Activated T-helper 1 cell treated with anti-CD3 and anti-CD28 coated beads, Interleukin-2, amount 50 U/mL, for 16 hours (primary cell): ENCODE measurements at places on chromosomes 6 and 20.

DNA sequence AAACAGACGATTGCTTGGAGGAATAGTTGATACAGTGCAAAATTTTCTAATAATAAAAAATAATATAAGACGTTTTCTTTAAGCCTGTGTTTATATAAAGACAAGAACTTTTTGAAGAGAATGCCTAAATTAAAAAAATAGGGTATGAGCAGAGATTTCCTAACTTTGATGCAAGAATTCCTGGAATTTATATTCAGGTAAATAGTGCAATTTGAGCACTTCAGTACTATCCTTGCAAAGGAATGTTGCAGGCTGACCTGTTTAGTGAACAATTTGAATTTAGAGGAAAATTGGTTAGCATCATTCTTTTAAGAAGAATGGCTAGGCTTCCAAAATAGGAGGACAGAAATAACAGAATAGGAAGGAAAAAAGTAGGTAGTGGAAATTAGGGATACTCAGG lies 1172.3 kb downstream of the HACE1 start:
- no peak for DNase-seq

GRCh38 chr6:43544461-43544860 lies 27.6 kb downstream of the POLR1C start:
- no peak for DNase-seq

- DNase-seq = no peak
Measured at GRCh38 chr6:114648847-114649246, 306.0 kb upstream of the HS3ST5 start.

DNA sequence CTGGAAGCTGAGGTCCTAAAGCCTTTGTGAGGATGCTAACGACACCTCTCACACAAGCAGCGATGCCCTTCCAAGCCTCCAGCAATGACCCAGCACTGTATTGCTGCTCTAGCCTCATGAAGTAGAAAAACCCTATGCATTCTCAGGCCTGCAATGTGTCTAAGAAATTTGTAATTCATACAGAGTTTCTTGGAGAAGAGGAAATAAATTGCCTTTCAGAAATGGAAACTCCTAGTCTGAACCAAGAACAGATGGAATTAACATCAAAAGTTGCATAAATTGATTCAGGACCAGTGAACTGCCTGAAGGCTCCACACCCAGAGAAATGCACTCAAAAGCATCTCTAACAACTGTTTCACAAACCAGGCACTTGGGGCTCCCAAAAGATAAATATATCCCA lies 353.6 kb downstream of the ADGRB3 start:
- no peak for DNase-seq

GRCh38 chr20:37494301-37494700 lies 26.7 kb upstream of the NNAT start:
- DNase-seq = no peak

GRCh38 chr20:43749734-43750294 lies 23.0 kb upstream of the GTSF1L start:
- peak; percentile 72 for DNase-seq

DNA sequence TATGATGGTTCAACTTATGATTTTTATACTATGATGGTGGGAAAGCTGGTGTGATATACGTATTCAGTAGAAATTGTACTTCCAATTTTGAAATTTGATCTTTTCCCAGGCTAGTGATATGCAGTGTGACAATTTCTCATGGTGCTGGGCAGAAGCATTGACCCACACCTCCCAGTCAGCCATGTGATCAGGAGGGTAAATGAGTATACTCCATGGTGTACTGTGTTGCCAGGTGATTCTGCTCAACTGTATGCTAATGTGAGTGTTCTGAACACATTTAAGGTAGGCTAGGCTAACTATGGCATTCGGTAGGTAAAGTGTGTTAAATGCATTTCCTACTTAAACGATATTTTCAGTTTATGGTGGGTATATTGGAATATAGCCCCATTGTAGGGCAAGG lies 19.1 kb downstream of the PTPRA start:
- no peak for DNase-seq

- DNase-seq = no peak
Measured at GRCh38 chr20:14386726-14387125, 49.3 kb upstream of the FLRT3 start.

DNA sequence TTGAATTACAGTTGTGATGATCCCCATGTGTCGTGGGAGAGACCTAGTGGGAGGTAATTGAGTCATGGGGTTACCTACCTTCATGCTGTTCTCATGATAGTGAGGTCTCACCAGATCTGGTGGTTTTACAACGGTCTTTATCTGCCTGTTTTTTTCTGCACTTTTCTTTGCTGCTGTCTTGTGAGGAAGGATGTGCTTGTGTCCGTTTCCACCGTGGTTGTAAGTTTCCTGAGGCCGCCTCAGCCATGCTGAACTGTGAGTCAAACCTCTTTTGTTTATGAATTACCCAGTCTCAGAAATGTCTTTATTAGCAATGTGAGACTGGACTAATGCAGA lies 6.5 kb upstream of the RANBP9 start:
- DNase-seq = no peak

- no peak for DNase-seq
Measured at GRCh38 chr6:170375661-170376060, 69.1 kb downstream of the FAM120B start.

- no peak for DNase-seq
Measured at GRCh38 chr6:134425513-134425912, 107.6 kb upstream of the SGK1 start.

- DNase-seq = peak; percentile 29
Measured at GRCh38 chr20:46562373-46563169, 12.1 kb upstream of the OCSTAMP start.

DNA sequence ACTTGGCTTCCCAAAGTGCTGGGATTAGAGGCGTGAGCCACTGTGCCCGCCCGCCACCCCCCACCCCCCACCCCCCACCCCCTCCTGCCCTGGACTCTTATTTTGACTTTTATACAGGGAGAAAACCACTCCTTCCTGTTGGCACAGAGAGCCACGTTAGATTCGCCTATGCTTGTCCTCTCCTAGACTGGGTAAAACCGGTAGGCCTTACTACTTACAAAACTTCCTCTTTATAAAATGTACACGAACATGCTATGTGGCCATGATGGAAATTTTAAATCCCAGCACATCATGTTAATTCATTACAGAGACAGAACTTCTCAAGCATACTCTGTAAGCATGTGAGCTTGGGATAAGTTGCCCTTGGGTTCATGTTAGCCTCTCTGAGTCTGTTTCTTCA lies 124.2 kb downstream of the SLC24A3 start:
- no peak for DNase-seq

- no peak for DNase-seq
Measured at GRCh38 chr20:16262594-16262993, 310.7 kb downstream of the KIF16B start.

DNA sequence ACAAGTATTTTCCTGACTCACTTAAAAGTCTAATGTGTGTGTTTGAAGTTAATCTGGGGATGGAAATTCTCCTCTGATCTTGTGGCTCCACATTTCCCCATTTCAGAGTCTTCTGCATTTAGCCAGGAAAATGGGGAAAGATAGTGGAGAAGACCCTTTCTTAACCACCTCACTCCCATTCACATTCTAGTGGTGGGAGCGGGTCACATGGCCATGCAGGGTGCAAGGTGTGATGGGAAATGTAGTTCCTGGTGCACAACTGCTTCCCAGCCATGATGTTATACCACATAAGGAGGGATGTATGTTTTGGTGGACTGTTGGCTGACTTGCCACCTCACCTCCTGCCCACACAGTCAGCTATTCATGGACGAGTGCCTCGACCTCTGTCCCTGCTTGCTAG lies 61.8 kb downstream of the BANF2 start:
- no peak for DNase-seq

DNA sequence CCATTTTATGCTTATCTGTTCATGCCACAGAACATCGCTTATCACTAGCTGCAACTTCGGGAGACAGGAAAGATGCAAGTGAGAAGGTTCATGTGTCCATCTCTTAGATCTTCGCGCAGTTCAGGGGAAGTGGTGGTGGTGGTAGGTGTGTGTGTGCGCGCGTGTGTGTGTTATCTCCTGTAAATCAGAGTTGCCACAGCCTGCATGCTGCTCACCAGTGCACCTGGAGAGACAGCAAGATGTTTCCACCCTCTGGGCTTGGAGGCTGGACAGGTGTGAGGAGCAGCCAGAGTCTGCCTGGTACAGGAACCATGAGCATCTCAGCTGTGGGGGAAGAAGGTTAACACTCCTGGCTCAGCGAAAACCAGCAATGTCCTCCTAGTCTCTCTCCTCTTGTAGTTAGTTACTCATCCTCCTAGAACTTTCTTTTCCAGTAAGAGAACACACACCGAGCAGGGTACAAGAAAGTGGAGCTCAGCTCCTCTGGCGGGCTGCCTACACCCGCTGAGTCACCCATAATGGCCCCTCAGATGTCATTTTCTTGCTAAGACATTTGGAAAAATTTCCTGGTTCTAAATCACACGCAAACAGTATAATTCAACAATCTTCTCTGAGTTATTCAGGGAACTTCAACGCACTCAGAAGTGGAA lies 5.1 kb upstream of the TUBB1 start:
- DNase-seq = no peak

DNA sequence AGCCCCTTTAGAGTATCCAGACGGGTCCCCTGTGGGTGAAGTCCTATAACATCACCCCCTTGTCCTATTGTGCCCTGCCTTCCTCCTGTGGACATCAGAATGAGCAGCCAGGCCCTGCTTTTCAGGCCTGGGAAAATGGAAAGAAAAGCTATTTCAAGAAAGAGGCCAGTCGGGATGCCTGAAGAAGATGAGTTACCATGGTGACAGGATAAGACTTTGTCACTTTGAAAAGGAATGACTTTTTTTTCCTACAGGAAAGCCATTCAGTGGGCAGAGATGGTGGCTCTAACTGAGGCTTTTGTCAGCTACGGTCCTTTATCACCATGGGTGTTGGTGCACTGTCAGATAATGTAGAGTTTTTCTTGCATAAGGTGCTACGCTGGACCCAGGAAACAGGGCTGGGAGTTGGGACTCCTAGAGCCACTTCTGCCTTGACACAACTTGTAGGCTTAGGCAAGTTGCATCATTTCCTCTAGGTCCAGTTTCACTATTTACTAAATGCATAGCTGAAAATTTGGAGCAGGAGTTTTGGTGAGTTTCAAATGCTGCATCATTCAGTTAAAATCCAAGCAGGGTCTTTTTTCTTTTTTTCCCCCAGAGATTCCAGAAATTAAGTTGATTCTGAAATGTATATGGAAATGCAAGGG lies 293.6 kb upstream of the PRND start:
- DNase-seq = no peak

DNA sequence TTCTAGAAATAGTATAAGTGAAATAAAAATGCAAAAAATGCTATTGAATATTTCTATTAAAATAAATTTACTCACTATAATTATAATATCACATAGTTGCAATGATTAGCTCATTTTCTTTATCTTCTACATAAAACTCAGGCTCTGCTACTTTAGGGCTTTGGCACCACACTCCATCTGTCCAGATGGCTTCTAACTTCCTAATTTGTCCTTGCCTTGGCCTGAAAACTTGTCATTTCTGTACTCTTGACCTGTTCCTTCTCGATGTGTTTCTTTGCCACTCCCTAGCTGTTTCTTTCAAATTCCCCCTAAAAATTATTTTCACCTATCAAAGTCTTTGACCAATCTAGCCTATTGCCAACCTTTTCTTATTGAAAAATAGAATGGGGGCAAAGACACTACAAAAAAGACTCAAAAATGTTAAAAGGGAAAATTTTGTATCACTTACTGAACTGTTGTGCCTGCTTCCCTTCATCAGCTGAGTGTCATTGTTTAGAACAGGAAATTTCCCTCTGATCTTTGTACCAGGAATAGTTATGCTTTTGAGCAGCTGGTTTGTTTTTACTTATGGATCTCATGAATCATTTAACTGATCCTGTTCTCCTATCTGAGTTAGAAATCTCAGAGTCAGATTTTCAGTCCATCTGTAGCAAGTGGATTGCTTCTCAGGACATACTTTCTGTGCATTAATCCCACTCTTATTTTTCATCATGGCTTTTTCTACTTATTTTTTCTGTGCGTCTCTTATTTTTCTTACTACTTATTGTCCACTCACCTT lies 279.2 kb upstream of the CNR1 start:
- DNase-seq = no peak

DNA sequence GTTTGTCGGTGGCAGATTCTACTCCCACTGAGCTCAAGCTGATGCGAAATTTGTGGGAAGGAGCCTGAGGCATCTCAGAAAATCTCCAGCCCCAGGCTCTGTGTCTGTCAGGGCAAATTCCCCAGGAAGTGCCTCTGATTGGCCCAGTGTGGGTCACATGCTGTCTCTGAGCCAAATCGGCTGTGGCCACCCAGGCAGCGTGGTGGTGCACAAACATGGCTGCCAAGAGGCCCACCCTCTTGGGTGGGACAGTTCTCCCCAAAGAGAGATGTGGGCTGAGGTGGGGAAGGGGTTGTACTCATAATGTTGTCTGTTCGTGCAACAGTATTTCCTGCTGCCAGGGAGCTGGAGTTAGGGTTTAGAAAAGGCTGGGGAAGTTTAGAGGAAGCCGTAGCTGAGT lies 130.6 kb downstream of the BMP7 start:
- DNase-seq = no peak

DNA sequence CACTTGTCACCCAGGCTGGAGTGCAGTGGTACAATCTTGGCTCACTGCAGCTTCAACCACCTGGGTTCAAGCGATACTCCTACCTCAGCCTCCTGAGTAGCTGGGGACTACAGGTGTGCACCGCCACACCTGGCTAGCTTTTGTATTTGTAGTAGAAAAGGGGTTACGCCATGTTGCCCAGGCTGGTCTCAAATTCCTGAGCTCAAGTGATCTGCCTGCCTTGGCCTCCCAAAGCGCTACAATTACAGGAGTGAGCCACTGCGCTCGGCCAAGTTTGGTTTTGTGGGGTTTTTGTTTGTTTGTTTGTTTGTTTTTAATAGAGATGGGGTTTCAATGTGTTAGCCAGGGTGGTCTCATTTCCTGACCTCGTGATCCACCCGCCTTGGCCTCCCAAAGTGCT lies 12.3 kb downstream of the LOC128125822 start:
- no peak for DNase-seq

DNA sequence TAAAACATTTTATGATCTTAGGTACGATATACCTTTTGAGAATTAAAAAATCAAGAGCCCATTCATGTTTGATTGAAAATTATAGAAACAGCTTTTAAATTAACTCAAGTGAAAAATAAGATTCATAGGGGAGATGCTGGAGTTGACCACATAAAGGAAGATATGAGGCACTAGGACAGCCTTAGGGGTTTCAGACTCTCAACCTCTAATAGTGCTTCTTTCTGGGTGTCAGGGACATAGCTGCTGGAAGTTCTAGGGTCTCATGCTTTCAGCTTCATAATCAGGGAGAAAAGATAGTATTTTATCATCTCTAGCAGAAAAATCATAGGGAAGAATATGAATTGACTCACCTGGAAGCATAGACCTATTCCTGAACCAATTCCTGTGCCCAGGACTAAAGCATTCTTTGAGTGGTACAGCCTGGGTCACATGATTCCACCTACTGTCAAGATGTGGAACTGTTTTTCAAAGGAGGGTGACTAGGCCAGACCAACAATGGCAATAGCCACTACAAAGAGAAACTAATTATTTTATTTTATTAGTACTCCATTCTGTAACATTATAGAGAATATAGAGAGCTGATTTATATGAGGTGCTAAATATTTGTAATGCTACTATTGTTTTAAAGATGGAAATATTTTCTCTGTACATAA lies 27.8 kb upstream of the CENPW start:
- no peak for DNase-seq

GRCh38 chr6:55822815-55823214 lies 52.6 kb downstream of the BMP5 start:
- DNase-seq = no peak

GRCh38 chr6:112252571-112253497 lies 1.5 kb downstream of the LAMA4 start:
- DNase-seq = no peak

GRCh38 chr6:66556936-66557335 lies 849.9 kb upstream of the EYS start:
- no peak for DNase-seq

- DNase-seq = no peak
Measured at GRCh38 chr20:58718121-58718563, 25.5 kb downstream of the NPEPL1 start.
